G401 (cell line): ENCODE measurements at places on chromosomes 12 and 14. TPM values are rescaled to one million over a fixed set of nuclear protein-coding genes. Genes with fewer than 3 reads are reported as not detected.

DNA sequence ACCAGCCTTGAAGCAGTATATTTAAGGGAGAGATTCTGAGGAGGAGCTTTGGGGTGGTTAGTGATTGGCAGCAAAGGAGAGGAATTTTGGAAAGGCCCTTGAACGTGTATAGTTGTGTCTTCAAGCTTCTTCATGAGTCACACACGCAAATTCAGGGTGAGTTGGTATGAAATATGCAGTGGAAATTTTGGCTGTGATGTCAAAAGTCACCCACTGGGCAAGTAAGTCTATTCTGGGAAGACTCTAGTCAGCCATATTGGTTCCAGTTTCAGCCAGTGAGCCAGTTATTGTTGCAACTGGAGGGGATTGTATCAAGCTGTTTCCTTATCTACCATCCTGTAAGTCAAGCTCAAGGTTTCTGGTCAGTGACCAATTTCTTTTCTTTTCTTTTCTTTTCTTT is 32.0 kb upstream of the VASH1 start:
- DNase-seq: no peak

The NRIP2 gene
- total RNA-seq: not detected in 2 replicates

- DNase-seq: peak; percentile 68
These were observed 134.3 kb downstream of the TTC7B start for GRCh38 chr14:90681929-90682328.

DNA sequence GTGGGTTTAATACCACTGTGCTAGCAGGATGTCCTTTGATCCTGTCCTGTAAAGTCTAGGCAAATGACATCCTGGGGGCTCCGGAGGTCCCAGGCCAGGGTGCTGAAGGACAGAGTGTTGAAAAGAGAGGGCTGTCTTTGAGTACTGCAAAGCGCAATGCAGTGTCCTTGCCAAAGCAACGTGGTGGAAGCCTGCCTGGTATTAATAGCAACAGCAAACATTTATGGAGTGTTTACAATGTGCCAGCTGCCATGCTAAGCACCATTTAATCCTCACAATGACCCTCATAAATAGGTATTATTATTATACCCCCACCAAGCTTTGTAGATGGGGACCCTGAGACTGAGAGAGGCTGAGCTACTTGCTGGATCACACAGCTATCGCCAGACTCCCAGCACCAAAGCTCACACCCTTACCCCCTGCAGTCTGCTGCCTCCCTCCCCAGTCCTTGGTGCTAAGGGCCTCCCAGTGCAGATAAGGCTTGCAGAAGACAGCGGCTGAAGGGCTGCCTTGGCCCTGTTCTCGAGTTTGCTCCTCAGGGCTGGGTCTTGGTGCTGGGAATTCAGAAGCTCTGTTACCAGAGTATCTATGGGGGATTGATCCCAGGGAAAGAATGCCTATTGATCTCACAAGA is 427.7 kb downstream of the FUT8 start:
- no peak for DNase-seq

The CLEC2A gene
- not detected in 2 replicates for total RNA-seq

- no peak for DNase-seq
These were observed 76.5 kb downstream of the TRMT5 start for GRCh38 chr14:60904381-60904780.

GRCh38 chr12:7609495-7609894 is 56.2 kb downstream of the APOBEC1 start:
- DNase-seq: no peak

- DNase-seq: peak; percentile 37
These were observed 225.2 kb downstream of the FUT8 start for GRCh38 chr14:65637780-65638179.

The C14orf93 gene
- total RNA-seq: 8.7 and 15.1 TPM in 2 replicates

DNA sequence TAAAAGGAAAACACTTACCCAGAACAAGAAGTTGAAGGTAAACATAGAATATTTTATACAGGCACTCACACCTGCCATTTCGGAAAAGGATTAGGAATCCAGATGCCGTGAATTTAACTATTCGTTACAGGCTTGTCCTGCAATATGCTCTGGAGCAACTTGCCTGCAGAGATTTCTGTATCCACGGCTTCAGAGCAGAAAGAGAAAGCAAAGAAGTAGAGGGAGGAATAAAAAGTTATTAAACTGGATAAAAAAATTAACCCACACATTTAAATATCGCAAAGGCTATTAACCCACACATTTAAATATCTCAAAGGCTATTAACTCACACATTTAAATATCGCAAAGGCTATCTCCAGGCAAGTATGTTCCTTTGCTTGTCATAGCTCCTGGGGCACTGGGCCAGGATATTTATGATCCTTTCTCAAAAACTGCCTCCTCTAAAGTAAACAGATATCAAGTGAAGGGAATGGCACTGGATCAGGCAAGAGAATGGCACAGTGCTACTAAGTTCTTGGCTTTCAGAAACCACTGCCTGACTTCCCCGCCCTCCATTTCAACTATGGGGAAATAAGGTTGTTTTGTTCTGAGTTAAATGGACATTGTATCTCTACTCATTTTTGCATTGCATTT is at the start of gene TSPAN8:
Gene TSPAN8 (minus strand): TSS at position 399 of the 633 bp plus-strand sequence. CDS start 321 bp downstream, at position 78.
- no peak for DNase-seq

The CIROP gene
- total RNA-seq: not detected in 2 replicates

The GPR135 gene
- total RNA-seq: 0.06 and 0.71 TPM in 2 replicates

GRCh38 chr12:108642269-108642870 is 8.7 kb upstream of the SELPLG start:
- DNase-seq: no peak

GRCh38 chr12:123105211-123105826 is 45.6 kb downstream of the PITPNM2 start:
- DNase-seq: peak; percentile 56

DNA sequence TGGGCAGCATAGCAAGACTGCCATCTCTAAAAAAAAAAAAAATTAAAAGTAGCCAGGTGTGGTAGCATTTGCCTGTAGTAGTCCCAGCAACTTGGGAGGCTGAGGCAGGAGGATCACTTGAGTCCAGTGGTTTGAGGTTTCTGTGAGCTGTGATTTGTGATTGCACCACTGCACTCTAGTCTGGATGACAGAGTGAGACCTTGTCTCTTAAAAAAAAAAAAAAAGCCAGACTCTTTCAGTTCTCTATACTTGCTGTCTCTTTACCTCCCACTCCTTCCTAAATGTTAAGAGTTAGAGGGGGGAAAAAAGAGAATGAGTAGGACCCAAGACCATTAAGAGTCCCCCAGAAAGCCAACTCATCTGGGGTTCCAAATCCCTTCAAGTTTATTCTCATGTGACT is 17.8 kb downstream of the EIF2S1 start:
- DNase-seq: no peak

GRCh38 chr12:4116251-4117111 is 157.1 kb upstream of the CCND2 start:
- DNase-seq: no peak

The FOXN4 gene
- 0.43 and 0.78 TPM in 2 replicates for total RNA-seq

GRCh38 chr12:104094284-104094683 is 30.0 kb downstream of the HCFC2 start:
- no peak for DNase-seq

DNA sequence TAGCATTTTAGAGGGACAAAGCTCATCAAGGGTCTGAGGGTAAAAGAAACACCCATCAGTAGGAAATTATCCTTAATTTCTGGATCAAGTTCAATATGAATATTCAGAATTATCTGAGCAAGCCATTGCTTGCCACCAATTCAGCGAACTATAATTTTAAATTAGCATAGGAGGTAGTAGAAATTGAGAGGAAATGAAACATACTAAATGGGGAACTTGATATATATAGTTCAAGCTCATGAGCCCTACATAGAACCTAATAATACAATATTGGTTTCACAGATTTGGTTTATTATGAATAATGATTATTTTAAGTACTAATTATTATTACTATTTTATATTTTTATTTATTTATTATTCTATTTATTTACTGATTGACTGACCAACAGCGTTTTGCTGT is 42.1 kb upstream of the GXYLT1 start:
- no peak for DNase-seq

The A2M gene
- total RNA-seq: not detected in 2 replicates

- DNase-seq: no peak
These were observed 97.6 kb upstream of the SLC38A2 start for GRCh38 chr12:46470036-46470627.

DNA sequence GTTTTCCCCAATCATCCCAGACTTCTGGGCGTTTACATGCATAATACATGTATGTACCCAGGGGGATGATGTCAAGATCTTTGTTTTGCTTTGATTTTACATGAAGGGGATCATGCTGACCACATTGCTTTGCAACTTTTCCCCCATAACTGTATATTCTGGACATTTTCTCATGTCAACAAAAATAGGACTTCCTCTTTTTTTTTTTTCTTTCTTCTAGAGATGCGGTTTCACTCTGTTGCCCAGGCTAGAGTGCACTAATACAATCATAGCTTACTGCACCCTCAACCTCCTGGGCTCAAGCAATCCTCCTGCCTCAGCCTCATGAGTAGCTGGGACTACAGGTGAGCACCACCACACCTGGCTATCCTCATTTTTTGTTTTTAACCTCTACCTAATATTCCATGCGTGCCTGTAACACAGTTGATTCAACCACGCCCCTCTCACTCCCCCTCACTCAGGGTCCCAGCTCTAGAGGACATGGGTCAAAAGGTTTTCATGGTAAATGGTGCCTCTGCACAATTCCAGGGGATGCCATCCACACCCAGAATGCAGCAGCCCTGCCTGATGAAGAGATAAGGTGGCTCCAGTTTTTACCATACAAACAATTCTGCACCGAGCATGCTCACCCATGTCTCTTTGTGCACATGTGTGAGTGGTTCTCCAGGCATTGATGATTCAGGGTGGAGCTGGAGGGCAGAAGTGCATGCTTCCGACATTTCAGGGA is 32.0 kb upstream of the CIPC start:
- DNase-seq: no peak

DNA sequence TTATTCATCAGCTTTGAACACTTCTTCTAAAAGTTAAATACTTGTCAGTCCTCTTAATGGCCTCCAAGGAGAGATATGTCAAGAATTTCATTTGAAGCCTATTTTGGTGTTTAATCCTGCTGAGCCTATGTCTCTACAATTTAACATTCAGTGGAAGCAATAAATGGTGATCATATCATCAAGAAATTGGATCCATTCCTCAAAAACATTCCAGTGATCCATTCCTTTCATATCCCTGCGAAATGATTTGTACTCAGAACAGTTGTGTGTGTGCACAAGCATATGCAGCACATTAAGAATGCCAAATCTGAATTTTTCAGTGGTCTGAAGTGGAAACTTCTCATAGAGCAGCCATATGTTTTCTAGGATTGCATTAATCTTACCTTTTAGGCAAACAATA is 373.7 kb upstream of the SYT1 start:
- DNase-seq: no peak

DNA sequence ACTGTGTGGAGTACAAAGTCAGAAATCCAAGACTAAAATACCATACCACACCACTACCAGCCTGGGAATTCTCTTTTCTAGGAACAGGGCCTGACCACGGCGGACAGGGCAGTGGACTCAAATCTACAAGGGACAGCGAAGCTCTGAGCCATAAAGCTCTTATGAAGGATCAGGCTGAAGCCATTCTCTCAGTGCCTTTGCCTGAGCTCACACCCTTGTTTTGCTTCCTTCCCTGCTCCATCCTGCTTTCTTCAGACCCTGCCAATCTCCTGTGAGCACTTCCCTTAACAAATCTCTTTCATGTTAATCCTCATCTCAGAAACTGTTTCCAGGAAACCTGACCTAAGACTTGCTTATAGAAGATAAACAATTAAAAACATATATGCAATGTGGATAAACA is 398.5 kb downstream of the MDGA2 start:
- DNase-seq: no peak

The SYCP3 gene
- not detected in 2 replicates for total RNA-seq

The MYH6 gene
- not detected in 2 replicates for total RNA-seq

The MGST1 gene
- not detected in 2 replicates for total RNA-seq

- peak; percentile 30 for DNase-seq
These were observed 8.0 kb upstream of the SLC17A8 start for GRCh38 chr12:100348657-100349454.

DNA sequence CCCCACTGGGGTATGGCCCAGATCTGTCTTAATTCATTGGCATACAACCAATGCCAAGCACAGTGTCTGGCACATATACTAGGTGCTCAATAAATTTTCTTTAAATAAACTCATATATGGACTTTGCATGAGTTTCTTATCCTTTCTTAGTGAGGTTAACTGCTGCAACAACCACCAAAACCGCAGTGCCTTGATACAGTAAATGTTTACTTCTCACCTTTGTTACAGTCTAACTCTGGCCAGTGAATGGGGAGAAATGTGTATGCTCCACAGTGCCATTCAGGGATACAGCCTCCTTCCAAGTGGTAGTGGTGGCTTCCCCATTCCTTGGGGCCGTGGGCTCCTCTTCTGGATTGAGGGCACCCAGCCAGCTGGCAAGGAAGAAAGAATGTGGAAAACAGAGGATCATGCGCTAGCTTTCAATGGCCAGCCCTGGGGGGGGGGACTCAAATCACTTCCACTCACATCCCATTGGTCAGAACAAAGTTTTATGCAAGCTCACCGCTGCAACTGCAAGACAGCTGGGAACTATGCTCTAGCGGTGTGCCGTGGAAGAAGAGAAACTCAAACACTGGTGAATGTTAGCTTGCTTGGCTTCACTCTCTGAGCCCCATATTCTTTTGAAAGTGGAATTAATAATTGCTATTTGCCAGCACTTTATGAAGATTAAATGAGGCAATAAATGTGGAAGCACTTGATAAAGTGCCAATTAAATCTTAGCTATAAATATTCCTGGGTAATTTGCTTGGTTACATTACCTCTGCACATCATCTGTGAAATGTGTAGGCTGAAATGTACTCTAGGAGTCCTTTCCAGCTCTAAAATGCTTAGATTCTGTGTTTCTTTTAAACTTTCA is 51.0 kb upstream of the SOCS2 start:
- no peak for DNase-seq

The SALL2 gene
- 15.0 and 15.3 TPM in 2 replicates for total RNA-seq

DNA sequence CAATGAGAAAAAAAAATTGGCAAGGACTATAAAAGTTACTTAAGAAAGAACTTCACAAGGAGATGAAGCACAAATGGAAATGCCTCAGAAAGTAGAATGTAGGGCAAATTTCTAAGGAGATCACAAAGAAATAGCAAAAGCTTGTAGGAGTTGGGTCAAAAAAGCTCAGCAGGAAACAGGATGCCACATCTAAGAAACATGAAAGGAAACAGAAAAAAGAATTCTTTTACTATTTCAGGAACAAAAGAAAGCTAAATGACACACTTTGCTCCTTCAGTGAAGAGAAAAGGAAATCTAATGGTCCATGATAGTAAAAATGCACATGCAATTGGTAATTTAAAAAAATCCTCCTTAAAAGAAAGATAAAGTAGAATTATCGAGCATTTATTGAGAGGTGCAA is 452.1 kb upstream of the GARIN6 start:
- DNase-seq: no peak

The RD3L gene
- not detected in 2 replicates for total RNA-seq

GRCh38 chr12:104133321-104133720 is 4.7 kb downstream of the NFYB start:
- no peak for DNase-seq

The CCDC85C gene
- 20.4 and 25.8 TPM in 2 replicates for total RNA-seq

The LBHD2 gene
- total RNA-seq: not detected in 2 replicates

- no peak for DNase-seq
These were observed 88.8 kb upstream of the DIO3 start for GRCh38 chr14:101472518-101472849.

The IAPP gene
- not detected in 2 replicates for total RNA-seq

The SOS2 gene
- 7.9 and 20.0 TPM in 2 replicates for total RNA-seq
